ENCODE measurements at places on chromosomes 2 and 18.

GRCh38 chr18:7236933-7237332 lies 6.0 kb downstream of the LRRC30 start:
- no peak for DNase-seq

- DNase-seq, result no peak
These were observed 48.4 kb downstream of the NEMP2 start for GRCh38 chr2:190486037-190486623.

DNA sequence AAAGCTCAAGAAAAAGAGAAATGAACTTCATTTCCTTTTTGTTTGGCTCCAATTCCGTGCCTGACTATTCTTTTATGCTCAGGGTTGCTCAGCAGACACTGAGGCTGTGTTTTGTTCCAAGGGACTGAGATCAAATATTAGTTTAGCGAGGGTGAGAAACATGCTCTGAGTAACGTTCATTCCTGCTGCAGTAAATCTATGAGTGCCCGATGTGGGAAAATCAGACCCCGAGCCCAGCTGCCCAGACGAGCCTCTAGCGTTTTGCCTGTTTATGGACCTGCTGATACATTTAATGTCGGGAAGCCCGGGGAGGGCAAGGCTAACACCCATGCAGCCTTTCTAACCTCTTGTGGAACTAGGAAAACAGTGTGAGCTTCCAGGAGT lies 119.2 kb downstream of the VAPA start:
- DNase-seq, result no peak

DNA sequence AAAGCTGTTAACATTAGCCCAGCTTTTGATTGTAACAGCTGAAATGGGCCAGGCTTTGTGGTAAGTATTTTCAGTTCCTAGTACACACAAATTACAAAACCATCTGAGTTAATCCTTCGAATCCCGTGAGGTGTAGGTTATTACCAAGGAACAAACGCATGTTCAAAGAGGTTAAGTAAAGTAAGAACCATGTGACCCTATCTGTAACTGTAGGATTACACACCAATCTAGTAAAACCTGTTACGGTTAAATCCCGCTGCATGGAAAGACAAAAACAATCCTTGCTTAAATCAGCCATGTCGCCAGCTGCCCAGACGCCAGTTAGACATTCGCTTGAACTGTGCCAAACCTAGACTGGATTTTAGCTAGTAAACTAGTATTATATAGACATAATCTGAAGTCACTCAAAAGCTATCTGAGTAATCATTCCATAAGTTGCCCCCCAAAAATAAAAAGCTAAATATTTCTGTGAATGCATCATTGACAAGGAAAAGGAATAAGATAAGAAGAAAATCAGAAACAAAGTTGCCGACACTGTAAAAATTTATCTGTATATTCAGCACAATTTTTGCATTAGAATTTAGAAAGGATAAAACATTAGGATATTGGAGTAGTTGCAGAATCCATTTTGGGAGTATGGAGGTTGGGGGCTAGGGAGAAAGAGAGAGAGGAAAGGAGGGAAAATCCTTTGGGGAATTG lies 638.0 kb downstream of the CNTNAP5 start:
- no peak for DNase-seq

DNA sequence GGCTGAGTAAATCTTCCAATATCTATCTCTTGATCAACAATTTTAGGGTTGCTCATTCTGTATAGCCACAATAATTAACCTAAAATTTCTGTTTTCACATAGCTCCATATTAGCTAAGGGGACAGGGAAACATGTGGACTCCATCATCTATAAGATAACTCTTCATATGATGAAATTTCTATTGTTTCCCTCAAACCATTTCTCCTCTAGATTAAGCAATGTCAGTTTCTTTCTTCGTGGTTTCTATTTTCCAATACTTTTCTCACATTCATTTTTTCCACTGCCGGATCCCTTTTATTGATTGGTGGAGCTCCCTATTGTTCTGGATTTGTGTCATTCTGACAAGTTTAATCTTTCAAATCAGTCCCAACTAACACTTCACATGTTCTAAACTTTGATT lies 1221.3 kb upstream of the ZEB2 start:
- DNase-seq, result no peak

All from CD4-positive, alpha-beta T cell treated with Interferon alpha-2 for 1 hour (primary cell).